ENCODE measurements at places on chromosomes 6 and 20.

DNA sequence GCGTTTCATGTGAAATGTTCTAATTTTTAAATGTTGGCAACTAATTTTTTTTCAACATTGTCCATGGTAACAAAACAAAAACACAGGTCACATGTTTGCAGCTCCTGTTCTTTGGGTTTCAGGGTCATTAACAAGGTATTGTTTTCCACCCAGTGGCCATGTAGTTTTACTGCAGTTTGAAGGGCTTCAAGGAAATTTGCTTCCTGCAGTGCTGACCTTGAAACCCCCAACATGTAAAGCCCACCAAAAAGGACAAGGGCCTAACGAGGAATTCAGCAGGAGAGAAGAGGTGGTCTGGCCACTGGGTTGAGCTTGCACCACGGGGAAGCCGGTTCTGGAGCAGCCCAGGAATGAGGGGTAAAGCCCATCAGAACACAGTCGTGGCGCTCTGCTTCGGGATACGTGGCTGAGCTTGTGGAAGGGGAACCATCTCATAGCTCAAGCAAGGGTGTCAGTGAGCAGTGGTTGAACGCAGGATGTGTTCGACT is 13.9 kb upstream of the KLHL31 start:
- DNase-seq, result no peak

- DNase-seq, result no peak
Observed at GRCh38 chr6:84825461-84825860, 61.1 kb upstream of the TBX18 start.

DNA sequence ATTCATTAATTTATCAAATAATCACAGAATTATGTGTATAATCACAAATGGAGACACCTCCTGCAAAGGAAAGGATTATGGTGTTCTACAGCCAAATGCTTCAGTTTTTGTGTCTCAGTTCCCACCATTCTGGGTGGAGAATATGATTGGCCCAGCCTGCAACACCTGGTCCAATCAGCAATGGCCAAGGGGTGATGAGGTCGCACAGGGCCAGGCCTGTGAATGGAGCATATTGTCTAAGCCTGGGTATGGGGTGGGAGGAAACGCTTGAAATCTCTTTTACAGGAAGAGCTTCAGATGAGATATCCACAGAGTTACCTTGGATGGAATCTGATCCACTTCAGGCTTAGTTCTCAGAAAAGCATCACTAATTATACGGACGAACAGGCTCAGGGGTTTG is 271.6 kb downstream of the DHX35 start:
- no peak for DNase-seq

DNA sequence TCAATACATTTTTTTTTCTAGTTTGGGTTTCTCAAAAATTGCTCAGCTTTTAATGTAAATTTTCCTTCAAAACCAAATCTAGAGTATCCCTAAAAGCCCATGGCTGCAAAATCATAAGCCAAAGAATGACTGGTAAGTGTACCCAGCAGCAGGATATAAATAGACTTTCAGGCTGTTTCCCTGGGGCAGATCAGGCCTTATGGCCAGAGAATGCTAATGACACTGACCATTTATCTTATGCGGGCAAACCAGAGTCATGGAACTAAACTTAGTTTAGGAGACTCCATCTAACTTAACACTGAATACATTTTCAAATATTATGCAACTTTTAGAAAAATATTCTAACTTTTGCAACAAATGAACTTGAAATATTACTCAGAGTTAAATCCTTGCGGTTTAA is 7.4 kb downstream of the OSER1 start:
- no peak for DNase-seq

GRCh38 chr6:129370268-129370916 is 339.6 kb downstream of the ARHGAP18 start:
- no peak for DNase-seq

Data from stimulated activated CD8-positive, alpha-beta memory T cell treated with anti-CD3 and anti-CD28 coated beads, Interleukin-4, amount 100 ng/mL, for 1 hour (primary cell).